Right renal cortex interstitium (tissue), 3 donors: ENCODE measurements at places on chromosomes 2 and 18. TPM values are rescaled to one million over a fixed set of nuclear protein-coding genes. Genes with fewer than 3 reads are reported as not detected.

- DNase-seq, result no peak
Observed at GRCh38 chr2:64727013-64727767, 73.5 kb upstream of the SERTAD2 start.

DNA sequence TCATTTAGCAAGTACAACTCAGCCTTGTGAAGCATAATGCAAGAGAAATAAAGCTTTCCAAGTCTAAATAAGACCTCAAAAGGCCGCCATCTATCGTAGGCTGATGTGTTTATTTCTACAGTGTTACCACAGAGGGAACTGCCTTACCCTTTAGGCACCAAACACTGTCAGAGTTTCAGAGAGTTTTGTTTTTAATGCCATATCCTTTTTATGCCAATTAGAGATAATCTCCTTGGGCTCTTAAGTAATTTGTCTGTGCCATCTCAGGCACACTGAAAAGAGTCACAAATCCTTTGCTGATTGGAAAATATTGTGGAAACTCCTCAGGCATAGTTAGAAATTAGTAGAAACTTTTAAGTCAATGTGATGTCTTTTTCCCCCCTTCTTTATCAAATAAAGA is 797.1 kb downstream of the SLC4A3 start:
- DNase-seq, result no peak

GRCh38 chr2:73292906-73293533 is 328 bp downstream of the EGR4 start:
- DNase-seq, result no peak

PLEK gene
- polyA plus RNA-seq, result 10.0 TPM

CBLN2 gene
- 8.0 TPM for polyA plus RNA-seq

SLC4A5 gene
- 2.2 TPM for polyA plus RNA-seq

GRCh38 chr2:59389240-59389639 is 1148.1 kb upstream of the FANCL start:
- no peak for DNase-seq

VWA3B gene
- polyA plus RNA-seq, result 0.54 TPM

- no peak for DNase-seq
Observed at GRCh38 chr2:12910431-12910830, 193.7 kb downstream of the TRIB2 start.

- DNase-seq, result no peak
Observed at GRCh38 chr2:133821107-133821760, 253.0 kb upstream of the NCKAP5 start.

RTN4 gene
- polyA plus RNA-seq, result 404 TPM

ANKRD29 gene
- 0.55 TPM for polyA plus RNA-seq

DNA sequence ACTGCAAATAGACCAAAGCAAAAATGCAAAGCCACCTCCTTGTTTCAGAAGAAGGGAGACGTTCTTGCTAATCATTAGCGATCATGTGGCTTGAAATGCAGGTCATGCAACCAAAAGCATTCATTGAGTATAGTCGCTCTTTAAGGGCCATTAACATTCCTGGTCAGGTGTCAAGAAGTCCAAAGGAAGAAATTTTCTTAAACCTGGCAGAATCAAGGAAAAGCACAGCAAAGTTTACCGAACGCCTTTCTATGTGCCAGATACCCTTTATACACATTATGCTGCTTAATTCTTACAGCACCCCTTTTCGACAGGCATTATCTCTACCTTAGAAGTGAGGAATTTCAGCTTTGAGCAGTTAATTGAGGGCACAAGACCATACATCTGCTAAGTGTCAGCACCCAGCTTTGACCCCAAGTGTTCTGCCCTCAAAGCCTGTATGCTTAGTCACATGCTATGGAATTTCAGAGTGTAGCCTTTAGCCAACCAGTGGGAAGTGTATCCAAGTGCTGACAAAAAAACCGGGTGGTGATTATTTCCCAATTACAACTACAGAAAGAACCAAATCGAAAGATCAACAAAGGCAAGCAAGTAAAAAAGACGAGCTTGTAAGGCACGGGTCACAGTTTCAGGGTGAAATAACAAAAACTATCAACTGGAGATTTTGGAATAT is 70.8 kb downstream of the EPHA4 start:
- DNase-seq, result no peak
